ENCODE measurements at places on chromosomes 2 and 18. TPM values are rescaled to one million over a fixed set of nuclear protein-coding genes. Genes with fewer than 3 reads are reported as not detected.

DNA sequence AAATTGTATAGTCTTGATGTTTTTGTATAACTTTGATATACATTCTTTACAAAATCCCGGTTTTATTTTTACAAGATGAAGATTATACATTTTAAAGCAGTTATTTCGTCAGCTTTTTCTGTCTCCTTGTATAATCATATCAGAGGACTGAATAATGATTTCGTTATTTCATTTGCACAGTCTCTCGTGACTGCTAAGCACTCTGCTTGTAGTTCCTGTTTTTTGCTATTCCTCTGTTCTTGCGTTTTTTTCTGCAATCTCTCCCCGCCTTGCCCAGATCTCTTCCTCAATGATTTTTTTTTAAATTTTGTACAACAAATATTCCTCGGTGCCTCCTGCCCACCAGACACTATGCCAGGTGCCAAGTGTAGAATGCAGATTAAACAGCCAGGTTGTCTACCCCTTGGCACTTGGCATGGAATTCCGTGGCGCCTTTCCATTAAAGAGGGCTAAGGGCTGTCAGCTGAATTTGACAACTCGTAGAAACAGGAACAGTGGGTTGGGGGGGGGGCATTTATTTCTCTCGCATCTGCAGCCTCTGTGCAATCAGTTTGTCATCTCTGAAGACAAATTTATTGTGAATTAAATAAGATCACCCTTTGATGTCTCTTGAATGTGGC is 69.6 kb downstream of the KLHL29 start:
- DNase-seq = no peak

The MOGAT1 gene
- 0.18 TPM for polyA plus RNA-seq

DNA sequence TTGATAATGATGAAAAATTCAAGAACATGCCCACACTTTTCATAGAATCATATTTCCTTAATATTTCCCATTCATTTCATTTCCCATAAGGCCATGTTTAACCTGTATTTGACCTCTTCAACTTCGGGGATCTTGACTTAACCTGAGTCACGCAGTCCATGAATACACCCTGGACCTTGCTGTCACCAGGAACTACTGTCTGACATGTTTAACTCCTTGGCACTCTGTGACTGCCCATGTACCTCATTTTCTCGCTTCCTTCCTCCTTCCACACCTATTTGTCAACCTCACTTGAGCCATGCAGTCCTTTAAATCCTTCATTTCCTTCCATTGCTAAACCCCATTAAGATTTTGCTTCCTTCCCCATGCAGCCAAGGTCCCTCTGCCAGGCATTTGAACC is 16.3 kb downstream of the ABCB11 start:
- no peak for DNase-seq

DNA sequence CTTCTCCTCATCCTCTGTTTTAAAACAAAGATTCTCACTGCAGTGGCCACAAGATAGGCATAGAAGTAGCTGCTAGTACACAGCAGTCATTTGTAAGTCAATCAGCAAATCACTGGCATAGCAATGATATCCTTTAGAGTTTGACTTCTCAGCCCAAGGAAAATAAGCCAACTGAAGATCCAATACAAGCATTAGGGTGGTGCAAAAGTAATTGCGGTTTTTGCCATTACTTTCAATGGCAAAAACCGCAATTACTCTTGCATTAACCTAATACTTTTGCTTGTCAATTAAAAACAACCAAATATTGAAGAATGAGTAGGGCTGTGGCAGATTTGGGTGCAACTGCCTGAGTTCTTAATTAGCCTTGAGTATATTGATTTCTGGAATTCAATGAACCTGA is 2.8 kb downstream of the G6PC2 start:
- DNase-seq = no peak

Data from lung (tissue), 17 donors.